ENCODE measurements at places on chromosomes 13 and 19. TPM values are rescaled to one million over a fixed set of nuclear protein-coding genes. Genes with fewer than 3 reads are reported as not detected.
A peak's percentile ranks its signal among the peaks of the same experiment; 100 is the strongest.

GRCh38 chr19:7480222-7480969 lies 8.4 kb downstream of the PEX11G start:
- peak overlapping the region; percentile 6 for H3K27ac ChIP-seq
- no peaks in the 10 kb centered on the region for H3K27me3 ChIP-seq
- no peak for DNase-seq
- H3K4me1 ChIP-seq = peaks cover 11% of the 10 kb centered on the region
- H3K36me3 ChIP-seq = no peaks in the 10 kb centered on the region

DNA sequence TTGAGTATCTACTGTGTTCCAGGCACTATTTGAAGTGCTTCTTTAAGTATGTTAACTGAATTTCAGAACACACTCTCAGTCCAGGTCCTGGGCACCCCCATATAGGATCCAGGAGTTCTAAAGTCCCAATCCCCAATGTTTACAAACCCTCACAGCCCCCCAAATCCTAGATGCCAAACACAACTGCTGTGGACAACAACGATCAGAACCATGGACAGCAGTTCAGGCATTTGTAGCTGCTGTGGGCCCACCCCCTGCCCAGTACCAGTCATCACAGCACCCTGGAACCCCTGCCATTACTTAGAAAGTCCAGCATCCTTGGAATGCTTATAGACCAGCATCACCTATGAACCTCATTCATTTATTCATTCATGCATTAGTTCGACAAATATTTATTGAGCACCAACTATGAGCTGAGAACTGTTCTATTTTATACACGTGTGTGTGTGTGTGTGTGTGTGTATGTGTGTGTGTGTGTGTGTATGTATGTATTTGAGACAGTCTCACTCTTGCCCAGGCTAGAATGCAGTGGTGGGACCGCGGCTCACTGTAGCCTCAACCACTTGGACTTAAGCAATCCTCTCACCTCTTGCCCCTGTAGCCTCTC lies 19.3 kb upstream of the SDHAF1 start:
- no peaks in the 10 kb centered on the region for H3K36me3 ChIP-seq
- no peak overlapping the region for H3K27ac ChIP-seq
- peaks cover under 1% of the 10 kb centered on the region for H3K27me3 ChIP-seq
- no peak overlapping the region for H3K4me3 ChIP-seq

DNA sequence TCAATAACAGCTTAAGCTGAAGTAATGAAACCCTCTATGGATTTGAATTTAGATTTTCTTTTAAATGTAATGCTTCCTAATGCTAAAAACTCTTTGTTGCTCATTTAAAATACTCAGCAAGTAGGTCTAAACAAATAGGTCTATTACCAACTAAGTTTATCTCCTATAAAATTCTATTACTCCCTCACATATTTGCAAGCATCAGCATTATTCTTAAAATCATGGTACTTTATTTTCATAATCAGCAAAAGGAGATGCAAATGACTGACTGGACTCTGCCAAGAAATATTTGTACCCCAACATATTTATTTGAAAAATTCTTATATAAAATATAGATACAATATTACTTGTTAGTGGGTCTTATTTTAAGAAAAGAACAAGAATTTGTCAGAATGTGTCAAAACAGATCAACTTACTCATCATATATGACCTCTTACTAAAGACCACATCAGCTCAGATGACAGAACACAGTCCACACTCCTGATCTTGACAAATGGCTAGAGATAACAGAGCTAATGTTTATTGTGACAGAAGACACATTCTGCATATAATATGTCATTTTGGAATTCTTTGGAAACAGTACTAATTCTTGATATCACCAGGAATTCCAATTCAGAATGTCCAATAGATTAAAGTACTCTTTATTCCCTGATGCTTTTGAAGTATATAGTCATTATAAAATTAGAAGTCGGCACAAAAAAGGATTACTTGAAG lies 704.6 kb upstream of the PCDH9 start:
- no peak overlapping the region for H3K27ac ChIP-seq
- H3K27me3 ChIP-seq = no peaks in the 10 kb centered on the region
- no peak overlapping the region for H3K4me3 ChIP-seq
- no peaks in the 10 kb centered on the region for H3K4me1 ChIP-seq

GRCh38 chr19:4115050-4115817 lies 8.7 kb downstream of the MAP2K2 start:
- H3K4me3 ChIP-seq = no peak overlapping the region
- H3K27me3 ChIP-seq = peaks cover 10% of the 10 kb centered on the region
- no peak overlapping the region for H3K27ac ChIP-seq
- peaks cover 5% of the 10 kb centered on the region for H3K36me3 ChIP-seq
- peak; percentile 35 for DNase-seq
- H3K4me1 ChIP-seq = peaks cover 2% of the 10 kb centered on the region

DNA sequence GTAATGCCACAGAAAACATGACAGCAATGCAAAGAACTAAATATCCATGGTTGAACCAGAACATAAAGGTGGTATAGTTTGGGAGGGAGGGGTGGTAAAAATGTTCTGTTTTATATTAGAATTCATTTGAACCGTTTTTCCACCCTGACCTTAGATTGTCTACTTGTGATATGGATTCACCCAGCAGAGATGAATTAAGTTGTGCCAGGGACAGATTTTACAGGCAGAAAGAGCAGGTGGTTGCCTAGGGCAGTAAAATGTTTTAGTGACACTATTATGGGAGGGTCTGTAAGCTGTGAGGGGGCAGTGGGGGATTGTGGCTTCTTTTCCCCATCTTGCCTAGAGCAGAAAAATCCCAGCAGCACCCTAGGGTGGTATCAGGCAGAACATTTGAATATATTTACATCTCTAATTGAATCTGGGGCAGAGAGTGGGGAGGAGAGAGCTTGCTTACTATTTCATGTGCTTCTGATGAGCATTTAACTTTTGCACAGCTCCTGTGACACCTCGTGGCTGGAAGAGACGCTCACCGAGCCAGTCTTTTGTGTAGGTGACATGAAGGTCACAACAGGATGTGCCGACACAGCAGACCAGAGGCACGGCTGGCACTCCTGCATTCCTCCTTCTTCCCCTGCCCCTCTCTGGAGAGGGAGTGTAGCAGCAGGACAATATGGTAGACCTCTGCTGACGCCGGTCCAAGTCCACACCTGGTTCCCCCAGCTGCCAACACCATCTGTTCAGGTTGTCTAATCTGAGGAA lies 452.3 kb downstream of the IRS2 start:
- peak; percentile 45 for DNase-seq
- H3K4me1 ChIP-seq = peaks cover 46% of the 10 kb centered on the region
- no peaks in the 10 kb centered on the region for H3K36me3 ChIP-seq
- H3K27me3 ChIP-seq = peaks cover 6% of the 10 kb centered on the region

GRCh38 chr19:12886651-12886968 lies 391 bp downstream of the KLF1 start:
- H3K27me3 ChIP-seq = peaks cover 24% of the 10 kb centered on the region
- peak overlapping the region; percentile 69 for H3K4me3 ChIP-seq
- peaks cover 2% of the 10 kb centered on the region for H3K4me1 ChIP-seq
- H3K27ac ChIP-seq = peak overlapping the region; percentile 53
- H3K36me3 ChIP-seq = no peaks in the 10 kb centered on the region

DNA sequence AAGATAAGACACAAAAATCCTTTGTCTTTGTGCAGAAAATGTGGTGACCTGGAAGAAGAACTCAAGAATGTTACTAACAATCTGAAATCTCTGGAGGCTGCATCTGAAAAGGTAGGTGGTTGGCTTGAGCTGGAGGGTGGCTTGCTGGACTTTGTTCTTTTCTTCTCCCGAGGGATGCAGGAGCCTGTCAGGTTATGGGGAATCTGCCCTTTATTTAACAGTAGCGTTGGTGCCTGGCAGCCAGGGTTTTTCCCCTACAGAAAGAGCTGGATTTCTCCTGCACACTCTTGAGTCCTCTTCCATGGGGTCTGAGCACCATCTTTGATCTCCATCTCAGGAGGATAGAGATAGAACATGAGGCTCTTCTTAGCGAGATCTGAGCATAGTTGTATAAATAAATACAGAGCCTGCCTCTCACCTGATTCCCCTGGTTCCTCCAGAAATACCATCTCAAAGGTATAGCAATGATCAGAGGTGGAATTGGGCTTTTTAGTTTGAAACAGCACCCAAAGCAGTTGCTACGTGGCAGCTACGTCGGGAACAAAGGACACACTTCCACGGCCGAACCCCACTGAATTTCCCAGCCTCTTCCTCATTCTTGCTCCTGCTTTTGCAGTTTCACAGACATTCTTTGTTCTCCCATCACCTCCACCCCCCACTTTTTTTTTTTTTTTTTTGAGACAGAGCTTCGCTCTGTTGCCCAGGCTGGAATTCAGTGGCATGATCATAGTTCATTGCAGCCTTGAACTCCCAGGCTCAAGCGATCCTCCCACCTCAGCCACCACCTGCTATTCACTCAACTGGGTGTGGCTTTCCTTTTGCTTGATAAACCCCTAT lies 12.9 kb downstream of the TPM4 start:
- no peak overlapping the region for H3K4me3 ChIP-seq
- H3K27me3 ChIP-seq = peaks cover 10% of the 10 kb centered on the region
- peak overlapping the region; percentile 52 for H3K27ac ChIP-seq
- H3K36me3 ChIP-seq = peaks cover 12% of the 10 kb centered on the region

DNA sequence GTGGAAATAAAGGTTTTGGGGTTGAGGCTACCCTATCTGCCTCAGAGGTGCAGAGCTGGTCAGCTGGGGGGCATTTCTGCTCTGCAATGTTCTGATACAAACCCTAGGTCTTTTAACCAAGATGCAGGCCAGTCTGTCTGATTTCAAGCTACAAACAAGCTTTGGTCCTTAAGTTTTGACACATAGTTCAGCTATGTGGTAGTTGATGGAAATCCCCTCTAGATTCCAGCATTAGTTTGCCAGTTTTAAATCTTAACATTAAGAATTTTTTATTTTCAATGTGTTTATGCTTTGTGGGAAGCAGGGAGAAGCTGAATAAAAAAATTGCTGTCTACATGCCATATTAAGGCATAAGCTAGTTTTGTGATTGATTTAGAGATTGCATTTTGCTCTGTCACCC lies 225.7 kb downstream of the LMO7 start:
- DNase-seq = no peak
- no peak overlapping the region for H3K4me3 ChIP-seq
- no peaks in the 10 kb centered on the region for H3K27me3 ChIP-seq
- H3K36me3 ChIP-seq = no peaks in the 10 kb centered on the region
- no peak overlapping the region for H3K27ac ChIP-seq
- H3K4me1 ChIP-seq = no peaks in the 10 kb centered on the region

DNA sequence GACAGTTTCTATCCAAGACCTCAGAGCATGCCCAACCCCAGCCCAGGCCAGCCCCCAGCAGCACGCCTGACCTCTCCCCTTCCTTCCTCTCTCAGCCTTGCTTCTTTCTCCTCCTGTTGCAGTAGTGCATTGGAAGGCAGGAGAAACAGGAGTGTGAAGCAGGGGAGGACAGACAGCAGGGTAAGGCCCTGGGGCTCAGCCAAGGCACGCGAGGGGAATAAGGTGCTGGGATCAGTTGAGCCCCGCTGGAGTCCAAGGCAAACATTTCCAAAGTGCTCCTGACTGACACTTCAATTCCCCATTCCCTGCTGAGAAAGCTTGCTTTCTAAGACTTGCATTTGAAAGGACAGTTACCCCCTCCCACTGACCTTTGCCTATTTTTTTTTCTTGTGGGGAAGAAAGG lies 73.1 kb upstream of the OLFM4 start:
- H3K27ac ChIP-seq = no peak overlapping the region
- no peak for DNase-seq
- H3K36me3 ChIP-seq = peaks cover 5% of the 10 kb centered on the region
- H3K27me3 ChIP-seq = peaks cover 2% of the 10 kb centered on the region
- H3K4me1 ChIP-seq = peaks cover 9% of the 10 kb centered on the region

- DNase-seq = no peak
- peaks cover 12% of the 10 kb centered on the region for H3K27me3 ChIP-seq
- no peaks in the 10 kb centered on the region for H3K36me3 ChIP-seq
- peak overlapping the region; percentile 69 for H3K4me3 ChIP-seq
- peak overlapping the region; percentile 83 for H3K27ac ChIP-seq
- peaks cover 56% of the 10 kb centered on the region for H3K4me1 ChIP-seq
Measured at GRCh38 chr19:38697197-38697596, 47.1 kb downstream of the CAPN12 start.

DNA sequence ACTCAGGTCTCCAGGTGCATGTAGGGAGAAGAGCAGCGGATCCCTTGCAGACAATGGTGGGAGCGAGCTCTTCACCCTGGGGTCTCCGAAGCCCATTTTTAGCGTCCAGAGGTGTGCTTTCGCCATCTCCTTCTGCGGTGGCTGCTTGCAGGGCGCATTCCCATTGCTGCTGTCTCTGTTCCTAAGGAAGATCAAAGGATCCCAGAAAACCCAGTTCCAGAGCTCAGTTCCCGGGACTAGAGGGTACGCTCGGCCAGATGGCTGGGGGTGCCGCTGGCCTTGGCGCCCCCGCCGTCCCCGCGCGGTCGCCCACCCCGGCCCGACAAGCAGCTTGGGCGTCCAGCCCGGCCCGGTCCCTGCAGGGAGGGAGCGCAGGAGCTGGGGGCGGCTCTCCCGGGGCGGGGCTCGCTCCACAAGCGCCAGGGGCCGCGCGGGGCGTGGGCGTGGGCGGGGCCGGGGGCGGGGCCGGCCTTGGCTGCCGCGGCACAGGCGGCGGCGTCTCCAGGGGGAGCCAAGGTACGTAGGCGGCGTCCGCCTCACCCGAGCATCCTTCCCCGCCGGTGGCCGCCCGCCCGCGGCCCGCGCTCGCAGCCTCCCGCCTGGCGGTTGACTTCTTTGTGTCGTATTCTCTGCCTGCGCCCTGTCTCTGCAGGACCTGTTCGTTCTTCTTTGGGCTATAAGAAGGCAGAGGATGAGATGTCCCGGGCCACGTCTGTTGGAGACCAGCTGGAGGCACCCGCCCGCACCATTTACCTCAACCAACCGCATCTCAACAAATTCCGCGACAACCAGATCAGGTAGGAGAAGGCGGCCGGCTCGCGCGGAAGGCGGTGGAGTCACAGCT lies 96.8 kb downstream of the ATP8A2 start:
- no peaks in the 10 kb centered on the region for H3K36me3 ChIP-seq
- DNase-seq = peak; percentile 86
- H3K4me1 ChIP-seq = peaks cover 11% of the 10 kb centered on the region

DNA sequence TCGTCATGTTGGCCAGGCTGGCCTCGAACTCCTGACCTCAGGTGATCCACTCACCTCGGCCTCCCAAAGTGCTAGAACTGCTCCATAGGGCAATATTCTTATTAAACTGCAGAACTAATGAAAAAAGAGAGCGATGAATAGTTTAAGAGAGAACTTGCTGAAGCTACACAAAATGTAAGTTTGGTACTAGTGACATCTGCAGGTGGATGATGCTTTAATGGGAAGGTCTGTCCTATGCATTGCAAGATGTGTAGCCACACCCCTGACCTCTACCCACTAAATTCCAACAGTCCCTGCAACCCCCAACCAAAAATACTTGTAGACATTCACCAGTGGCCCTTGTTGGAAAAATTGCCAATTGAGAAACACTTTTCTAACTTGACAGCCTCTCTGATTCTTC lies 117.8 kb downstream of the NALCN start:
- no peak overlapping the region for H3K27ac ChIP-seq
- H3K4me1 ChIP-seq = peaks cover 5% of the 10 kb centered on the region
- H3K27me3 ChIP-seq = no peaks in the 10 kb centered on the region
- H3K4me3 ChIP-seq = no peak overlapping the region
- no peaks in the 10 kb centered on the region for H3K36me3 ChIP-seq

CLDND2 gene
- not detected for total RNA-seq

GSK3A gene
- 83.2 TPM for total RNA-seq

Data from glutamatergic neuron (in vitro differentiated cells).